Lower lobe of right lung (tissue), 2 donors: ENCODE measurements at places on chromosomes 4 and X. TPM values are rescaled to one million over a fixed set of nuclear protein-coding genes. Genes with fewer than 3 reads are reported as not detected.

GRCh38 chr4:147942729-147943128 is 210.8 kb downstream of the ARHGAP10 start:
- no peaks in the 10 kb centered on the region for H3K27me3 ChIP-seq
- H3K4me1 ChIP-seq, result peaks cover 4% of the 10 kb centered on the region
- no peak overlapping the region for H3K4me3 ChIP-seq

DNA sequence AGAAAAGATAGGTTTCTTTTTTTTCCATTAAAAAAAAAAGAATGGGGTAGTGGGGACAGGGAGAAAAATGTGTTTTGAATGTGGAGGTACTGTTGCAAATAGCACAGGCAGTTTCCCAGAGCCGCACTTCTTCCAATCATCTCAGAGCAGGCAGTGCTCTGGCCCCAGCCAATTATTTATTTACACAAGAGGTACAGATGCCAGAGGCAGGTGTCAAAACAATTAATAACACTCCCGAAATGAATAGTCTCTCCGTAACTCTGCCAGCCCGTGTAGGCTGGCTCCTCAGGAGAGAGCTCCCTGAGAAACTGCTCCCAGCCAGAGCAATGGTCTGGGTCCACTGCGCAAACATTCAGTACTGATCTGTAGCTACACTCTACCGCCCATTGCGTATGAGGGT is 130.8 kb upstream of the IL1RAPL2 start:
- no peaks in the 10 kb centered on the region for H3K27me3 ChIP-seq
- no peaks in the 10 kb centered on the region for H3K4me1 ChIP-seq
- H3K4me3 ChIP-seq, result no peak overlapping the region

The ZNF732 gene
- total RNA-seq, result not detected

DNA sequence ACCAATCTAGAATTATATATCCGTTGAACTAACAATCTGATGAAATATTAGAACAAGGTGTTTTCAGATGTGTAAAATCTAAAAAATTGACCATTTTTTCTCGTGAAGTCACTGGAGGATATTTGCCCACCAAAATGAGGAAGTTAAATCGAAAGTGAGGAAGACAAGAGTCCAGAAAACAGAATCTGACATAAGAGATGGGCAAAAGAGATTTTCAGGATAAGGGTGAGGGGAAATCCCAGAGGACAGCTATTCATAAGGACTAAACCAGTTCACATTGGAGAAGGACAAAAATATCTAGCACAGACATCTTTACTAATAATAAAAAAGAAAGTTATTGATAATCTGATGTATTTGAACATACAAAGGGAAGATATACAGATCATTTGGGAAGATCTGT is 18.7 kb upstream of the ALG13 start:
- no peaks in the 10 kb centered on the region for H3K4me1 ChIP-seq
- H3K27me3 ChIP-seq, result no peaks in the 10 kb centered on the region
- no peak overlapping the region for H3K4me3 ChIP-seq
- no peak overlapping the region for H3K27ac ChIP-seq
- H3K36me3 ChIP-seq, result no peaks in the 10 kb centered on the region

DNA sequence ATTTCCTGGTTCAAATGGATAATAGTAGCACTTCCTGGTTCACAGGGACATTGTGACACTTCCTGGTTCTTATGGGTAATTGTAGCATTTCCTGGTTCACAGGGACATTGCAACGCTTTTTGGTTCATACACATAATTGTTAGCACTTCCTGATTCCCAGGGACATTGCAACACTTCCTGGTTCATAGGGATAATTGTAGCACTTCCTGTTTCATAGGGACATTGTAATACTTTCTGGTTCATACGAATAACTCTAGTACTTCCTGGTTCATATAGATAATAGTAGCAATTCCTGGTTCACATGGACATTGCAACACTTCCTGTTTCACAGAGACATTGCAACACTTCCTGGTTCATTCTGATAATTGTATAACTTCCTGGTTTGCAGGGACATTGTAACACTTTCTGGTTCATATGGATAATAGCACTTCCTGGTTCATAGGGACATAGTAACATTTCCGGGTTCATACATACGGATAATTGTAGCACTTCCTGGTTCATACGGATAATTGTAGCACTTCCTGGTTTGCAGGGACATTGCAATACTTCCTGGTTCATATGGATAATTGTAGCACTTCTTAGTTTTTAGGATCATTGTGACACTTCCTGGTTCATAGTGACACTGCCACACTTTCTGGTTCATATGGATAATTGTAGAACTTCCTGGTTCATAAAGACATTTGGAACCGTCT is 61.6 kb upstream of the CD99 start:
- no peak for DNase-seq
- H3K4me1 ChIP-seq, result no peaks in the 10 kb centered on the region
- no peaks in the 10 kb centered on the region for H3K27me3 ChIP-seq
- peaks cover 25% of the 10 kb centered on the region for H3K36me3 ChIP-seq
- peak overlapping the region; percentile 53 for H3K27ac ChIP-seq

The TIMP1 gene
- 189 TPM for total RNA-seq

DNA sequence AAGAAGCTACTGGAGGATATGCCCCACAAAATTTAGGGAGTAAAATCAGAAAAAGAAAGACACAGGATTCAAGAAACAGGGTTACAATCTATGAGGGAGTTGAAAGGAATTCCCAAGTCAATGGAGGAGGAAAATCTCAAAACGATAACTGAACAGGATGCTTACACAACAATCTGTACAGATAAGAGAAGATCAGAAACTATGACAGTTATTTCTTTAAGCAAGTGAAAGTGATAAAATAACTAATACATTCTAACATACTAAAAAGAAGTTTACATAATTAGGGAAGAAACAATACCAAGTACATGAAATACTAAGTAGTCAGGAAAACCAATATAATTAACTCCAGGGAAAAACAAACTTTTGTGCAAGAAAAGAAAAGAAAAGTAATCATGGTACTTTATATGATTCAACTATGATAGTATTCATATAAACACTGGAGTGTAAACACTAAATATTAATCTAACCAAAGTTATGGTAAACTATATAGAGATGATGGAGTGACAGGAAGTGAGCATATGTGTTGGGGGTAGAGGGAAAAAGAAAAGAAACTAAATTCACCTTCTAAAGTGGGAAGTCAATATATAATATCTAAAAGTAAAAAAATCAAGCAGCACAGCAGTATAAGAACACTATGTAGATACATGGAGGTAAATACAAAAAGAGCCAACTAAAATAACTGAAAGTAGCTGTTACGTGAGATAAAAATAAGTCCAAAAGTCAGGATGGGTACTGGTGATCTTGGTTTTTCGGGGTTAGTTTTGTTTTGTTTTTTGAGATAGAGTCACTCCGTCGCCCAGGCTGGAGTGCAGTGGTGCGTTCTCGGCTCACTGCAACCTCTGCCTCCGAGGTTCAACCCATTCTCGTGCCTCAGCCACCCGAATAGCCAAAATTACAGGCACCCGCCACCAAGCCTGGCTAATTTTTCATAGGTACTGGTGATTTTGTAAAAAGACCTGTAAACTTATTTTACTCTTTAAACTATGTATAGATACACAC is 99.3 kb downstream of the TEX11 start:
- H3K27ac ChIP-seq, result no peak overlapping the region
- no peaks in the 10 kb centered on the region for H3K4me1 ChIP-seq
- H3K36me3 ChIP-seq, result no peaks in the 10 kb centered on the region
- DNase-seq, result no peak

- peaks cover 8% of the 10 kb centered on the region for H3K4me1 ChIP-seq
- H3K27ac ChIP-seq, result no peak overlapping the region
- no peak overlapping the region for H3K4me3 ChIP-seq
- no peaks in the 10 kb centered on the region for H3K36me3 ChIP-seq
- H3K27me3 ChIP-seq, result no peaks in the 10 kb centered on the region
- no peak for DNase-seq
These were observed 67.4 kb upstream of the WDR1 start for GRCh38 chr4:10184041-10184440.

- H3K4me1 ChIP-seq, result no peaks in the 10 kb centered on the region
- H3K4me3 ChIP-seq, result no peak overlapping the region
These were observed 568.6 kb upstream of the BOD1L1 start for GRCh38 chr4:14196131-14196530.

DNA sequence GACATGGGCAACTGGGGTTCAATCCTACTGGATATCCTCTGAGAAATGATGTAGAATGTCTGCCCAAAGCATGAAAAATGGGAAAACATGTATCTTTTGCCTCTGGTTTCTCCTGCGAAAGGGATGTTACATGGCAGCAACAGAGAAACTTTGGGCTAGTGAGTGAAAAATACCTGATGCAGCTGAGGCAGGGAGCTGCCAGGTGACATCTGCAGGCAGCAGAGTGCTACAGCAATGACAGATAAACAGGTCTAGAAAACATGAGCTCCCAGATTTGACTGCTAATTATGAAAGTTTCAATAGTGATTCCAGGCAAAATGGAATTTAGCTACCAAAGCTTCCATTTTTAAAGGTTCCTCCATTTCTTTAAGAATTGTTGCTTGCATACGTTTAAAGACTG is 4.8 kb upstream of the CXCL1 start:
- H3K36me3 ChIP-seq, result no peaks in the 10 kb centered on the region
- H3K27ac ChIP-seq, result no peak overlapping the region
- no peak for DNase-seq
- no peaks in the 10 kb centered on the region for H3K27me3 ChIP-seq

- no peak for DNase-seq
- H3K4me1 ChIP-seq, result no peaks in the 10 kb centered on the region
- no peaks in the 10 kb centered on the region for H3K27me3 ChIP-seq
- no peak overlapping the region for H3K27ac ChIP-seq
These were observed 48.3 kb upstream of the GRPR start for GRCh38 chrX:16075087-16075486.

DNA sequence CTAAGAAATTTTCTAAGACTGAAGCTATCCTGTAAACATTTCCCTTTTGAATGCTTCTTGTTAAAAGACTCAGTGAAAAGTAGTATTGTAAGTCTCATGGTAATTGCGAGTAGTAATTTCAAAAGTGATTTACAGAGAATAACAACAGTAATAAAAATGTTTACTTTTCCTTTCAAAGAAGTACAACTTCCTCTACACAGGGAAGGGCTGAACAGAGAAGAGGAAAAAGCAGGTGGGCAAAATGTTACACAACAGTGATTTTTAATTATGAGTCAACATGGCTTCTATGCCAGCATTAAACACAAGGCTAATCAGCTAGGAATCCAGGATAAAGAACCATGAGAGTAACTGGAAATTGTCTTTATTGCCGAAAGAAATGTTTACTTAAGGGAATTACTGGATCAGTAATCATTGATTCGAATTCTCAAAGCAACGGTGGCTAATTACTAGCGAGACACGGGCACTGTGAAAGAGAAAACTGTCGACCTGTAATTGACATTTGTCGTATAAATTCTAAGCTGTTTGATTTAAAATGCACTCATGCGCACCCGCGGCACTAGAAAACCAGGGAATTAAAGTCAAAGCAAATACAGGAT is 15.4 kb downstream of the UTP3 start:
- H3K27ac ChIP-seq, result peak overlapping the region; percentile 93
- H3K4me1 ChIP-seq, result peaks cover 21% of the 10 kb centered on the region
- H3K36me3 ChIP-seq, result no peaks in the 10 kb centered on the region
- DNase-seq, result no peak
- peak overlapping the region; percentile 85 for H3K4me3 ChIP-seq

GRCh38 chr4:77174426-77174825 is 17.4 kb downstream of the CCNG2 start:
- H3K4me1 ChIP-seq, result no peaks in the 10 kb centered on the region
- no peak overlapping the region for H3K27ac ChIP-seq
- H3K27me3 ChIP-seq, result no peaks in the 10 kb centered on the region
- DNase-seq, result no peak
- no peak overlapping the region for H3K4me3 ChIP-seq

GRCh38 chrX:25344161-25344936 is 328.6 kb upstream of the ARX start:
- no peaks in the 10 kb centered on the region for H3K4me1 ChIP-seq
- no peaks in the 10 kb centered on the region for H3K27me3 ChIP-seq
- no peaks in the 10 kb centered on the region for H3K36me3 ChIP-seq
- no peak for DNase-seq
- no peak overlapping the region for H3K4me3 ChIP-seq

The ASMT gene
- total RNA-seq, result not detected

- H3K36me3 ChIP-seq, result no peaks in the 10 kb centered on the region
- H3K27ac ChIP-seq, result peak overlapping the region; percentile 89
- no peaks in the 10 kb centered on the region for H3K4me1 ChIP-seq
- H3K27me3 ChIP-seq, result peaks cover 9% of the 10 kb centered on the region
These were observed 819 bp downstream of the PDLIM3 start for GRCh38 chr4:185534511-185534865.
